Stimulated activated CD8-positive, alpha-beta memory T cell treated with anti-CD3 and anti-CD28 coated beads, Interleukin-4, amount 100 ng/mL, for 4 hours (primary cell): ENCODE measurements at places on chromosomes 13 and 19.

DNA sequence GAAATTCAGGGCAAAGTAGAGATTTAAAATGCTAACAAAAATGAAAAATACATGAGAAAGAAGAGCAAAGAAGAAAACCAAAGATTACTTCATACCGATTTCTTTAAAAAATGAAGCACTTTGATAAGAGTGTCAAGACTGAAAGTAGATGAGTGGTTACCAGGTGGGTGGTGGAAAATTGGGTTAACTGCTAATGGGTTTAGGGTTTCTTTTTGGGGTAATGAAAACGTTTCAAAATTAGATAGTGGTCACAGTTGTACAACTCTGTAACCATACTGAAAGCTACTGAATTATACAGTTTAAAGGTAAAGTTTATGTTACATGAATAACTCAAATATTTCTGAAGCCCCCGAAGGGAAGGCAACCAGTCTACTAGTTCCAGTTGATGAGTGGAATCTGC lies 179.4 kb downstream of the NDFIP2 start:
- no peak for DNase-seq

- no peak for DNase-seq
Measured at GRCh38 chr19:17352608-17353280, 15.4 kb downstream of the GTPBP3 start.

DNA sequence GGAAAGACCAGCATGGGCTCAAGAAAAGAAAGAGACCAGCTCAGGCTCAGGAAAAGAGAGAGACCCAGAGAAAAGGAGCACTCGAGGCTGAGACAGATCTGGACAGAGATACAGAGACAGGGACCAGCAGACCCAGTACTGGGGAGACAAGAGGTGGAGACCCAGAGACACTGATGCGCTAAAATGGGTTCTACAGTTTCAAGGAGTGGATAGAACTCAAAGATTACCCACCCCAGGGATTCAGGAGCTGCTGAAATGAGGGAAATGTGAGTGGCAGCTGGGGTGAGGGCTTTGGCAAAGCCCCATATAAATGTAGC lies 609 bp upstream of the ZSCAN18 start:
- no peak for DNase-seq

- no peak for DNase-seq
Measured at GRCh38 chr13:21071924-21072323, 10.5 kb upstream of the LATS2 start.

- DNase-seq, result no peak
Measured at GRCh38 chr19:19650331-19650730, 6.9 kb upstream of the GMIP start.

DNA sequence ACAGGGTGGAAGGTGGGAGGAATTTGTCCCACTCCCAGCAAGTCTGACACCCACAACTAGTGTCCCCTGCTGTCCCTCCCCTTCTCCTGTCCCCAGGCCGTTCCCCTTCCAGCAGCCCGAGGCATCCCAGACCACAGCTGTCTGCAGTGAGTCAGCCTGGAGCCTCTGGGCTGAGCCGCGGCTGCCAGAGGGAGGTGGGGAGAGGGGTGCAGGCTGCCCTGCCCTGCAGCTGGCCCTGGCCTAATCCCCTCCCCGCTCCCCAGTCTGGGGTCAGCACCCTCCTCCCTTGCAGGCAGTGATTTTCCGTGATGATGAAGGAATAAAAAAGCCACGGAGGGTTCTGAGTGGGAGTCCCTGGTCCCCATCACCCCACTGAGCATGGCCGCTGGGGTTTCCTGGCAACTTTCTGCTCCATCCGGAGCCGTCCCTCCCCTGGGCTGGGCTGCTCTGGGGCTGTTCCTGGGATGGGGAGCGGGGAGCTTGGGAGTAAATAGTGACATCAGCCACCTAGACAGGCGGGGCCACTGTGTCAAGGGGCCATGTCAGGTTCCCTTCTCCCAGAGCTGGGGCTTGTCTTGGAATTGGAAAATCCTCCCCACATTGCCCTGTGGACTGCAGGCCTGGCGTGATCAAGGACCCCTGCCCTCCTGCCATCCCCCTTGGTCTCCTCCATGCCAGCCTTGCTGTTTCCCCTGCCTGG lies 16.8 kb downstream of the SPC24 start:
- DNase-seq, result no peak

- DNase-seq, result no peak
Measured at GRCh38 chr13:106132216-106132615, 403.2 kb downstream of the EFNB2 start.

- no peak for DNase-seq
Measured at GRCh38 chr19:4548238-4548584, 8.4 kb upstream of the LRG1 start.

DNA sequence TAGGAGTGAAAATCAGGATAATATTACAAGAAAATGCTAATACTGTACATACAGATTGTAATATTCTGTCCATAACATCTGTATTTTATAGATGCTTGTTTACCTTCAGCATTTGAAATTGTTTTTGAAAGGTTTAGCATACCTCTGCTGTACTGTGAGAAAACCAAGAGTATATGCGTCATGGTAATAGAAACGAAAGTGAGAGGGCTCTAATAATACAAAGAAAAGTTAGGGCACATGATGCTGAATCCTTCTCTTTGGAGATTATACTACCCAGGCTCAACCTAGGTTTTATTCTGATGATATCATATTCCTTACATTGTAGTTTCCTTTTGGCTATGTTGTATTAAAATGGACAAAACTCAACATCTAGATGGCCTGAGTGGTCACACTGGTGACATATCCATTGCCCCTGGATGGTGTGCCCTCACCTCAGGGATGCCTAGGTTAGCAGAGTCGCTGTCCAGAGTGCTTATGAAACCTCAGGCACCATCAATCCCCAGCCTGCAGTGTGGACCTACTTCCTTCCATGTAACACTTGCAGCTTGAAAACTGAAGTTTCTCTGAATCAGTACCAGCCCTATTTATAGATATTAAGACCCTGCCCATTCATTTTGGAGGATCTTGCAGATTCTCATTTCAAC lies 253.7 kb downstream of the KCTD12 start:
- no peak for DNase-seq

DNA sequence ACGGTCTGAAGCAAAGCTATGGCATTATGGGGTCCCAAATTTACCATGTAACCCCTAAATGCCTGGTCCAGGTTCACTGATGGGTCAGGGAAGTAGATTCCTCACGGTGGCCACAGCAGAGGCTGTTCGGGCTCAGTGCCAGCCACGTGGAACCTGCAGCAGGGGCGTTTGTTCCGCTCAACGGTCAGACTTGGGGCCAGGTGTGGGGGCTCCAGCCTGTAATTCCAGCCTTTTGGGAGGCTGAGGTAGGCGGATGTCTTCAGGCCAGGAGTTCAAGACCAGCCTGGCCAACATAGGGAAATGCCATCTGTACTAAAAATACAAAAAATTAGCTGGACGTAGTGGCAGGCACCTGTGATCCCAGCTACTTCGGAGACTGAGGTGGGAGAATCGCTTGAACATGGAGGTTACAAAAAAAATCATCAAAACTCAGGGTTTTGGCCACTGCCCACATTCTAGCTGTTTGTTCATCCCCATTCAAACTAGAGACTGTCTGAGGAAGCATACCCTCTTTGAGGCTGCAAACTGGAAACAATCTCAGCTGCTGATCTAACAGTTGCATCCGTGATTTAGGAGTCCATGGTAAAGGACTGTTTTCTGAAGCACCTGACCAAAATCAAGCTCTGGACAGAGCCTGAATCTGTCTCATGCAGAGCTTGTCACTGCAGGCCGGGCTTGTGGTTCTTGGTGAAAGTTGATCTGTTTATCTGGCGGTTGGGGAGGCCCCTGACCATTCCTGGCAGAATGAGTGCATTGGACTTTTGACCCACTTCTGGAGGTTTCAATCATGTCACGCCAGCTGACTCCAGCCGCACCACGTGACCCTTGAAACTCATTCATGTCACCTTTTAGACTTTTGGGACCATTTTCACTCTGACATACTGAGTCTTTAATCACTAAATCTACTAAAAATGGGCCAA lies 30.2 kb upstream of the ZNF331 start:
- DNase-seq, result no peak

- no peak for DNase-seq
Measured at GRCh38 chr19:16039545-16039944, 36.8 kb upstream of the TPM4 start.

- no peak for DNase-seq
Measured at GRCh38 chr19:21466627-21467026, 38.8 kb upstream of the ZNF429 start.

GRCh38 chr19:11279505-11280236 lies 16.3 kb upstream of the TSPAN16 start:
- DNase-seq, result no peak

DNA sequence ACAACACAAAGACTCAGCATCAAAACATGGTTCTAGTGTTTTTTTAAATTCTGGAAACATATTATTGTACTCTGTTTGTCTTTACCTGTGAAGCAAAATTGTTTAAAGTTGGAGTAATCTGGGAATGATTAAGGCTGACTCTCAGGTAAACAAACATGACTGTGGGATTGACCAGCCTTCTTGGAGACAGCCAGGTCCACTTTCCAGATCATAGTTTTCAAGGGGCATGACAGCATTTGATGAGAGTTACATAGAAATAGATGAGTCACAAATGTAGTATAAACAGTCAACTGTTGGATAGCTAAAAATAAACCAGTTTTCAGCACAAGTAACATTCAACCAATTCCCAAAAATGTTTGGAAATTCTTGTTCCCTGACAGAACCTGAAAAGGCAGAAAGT lies 1680.9 kb downstream of the OLFM4 start:
- DNase-seq, result no peak

GRCh38 chr19:29685326-29685725 lies 20.1 kb downstream of the PLEKHF1 start:
- DNase-seq, result no peak

DNA sequence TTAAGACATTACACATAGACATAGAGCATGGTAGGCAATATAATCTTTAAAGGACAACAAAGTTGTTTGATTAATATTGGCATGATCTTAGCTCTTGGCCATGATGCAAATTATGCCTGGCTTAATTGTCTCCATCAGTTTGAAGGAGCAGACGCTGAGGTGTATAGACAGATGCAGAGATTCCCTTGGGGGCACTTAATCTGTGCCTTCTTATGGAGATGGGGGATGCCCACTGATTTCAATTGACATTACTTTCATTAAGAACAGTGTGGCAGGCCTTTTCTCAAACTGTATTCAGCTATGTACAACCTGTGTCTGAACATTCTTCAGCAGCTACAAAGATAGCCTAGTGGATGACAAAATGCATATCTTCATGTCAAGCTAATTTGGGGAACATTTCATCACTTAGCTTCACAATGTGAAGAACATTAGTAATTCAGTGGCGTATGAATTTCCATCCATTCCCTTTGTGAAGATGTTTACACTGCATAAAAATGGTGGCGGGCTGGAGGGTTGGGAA lies 85.3 kb upstream of the MYCBP2 start:
- DNase-seq, result no peak

DNA sequence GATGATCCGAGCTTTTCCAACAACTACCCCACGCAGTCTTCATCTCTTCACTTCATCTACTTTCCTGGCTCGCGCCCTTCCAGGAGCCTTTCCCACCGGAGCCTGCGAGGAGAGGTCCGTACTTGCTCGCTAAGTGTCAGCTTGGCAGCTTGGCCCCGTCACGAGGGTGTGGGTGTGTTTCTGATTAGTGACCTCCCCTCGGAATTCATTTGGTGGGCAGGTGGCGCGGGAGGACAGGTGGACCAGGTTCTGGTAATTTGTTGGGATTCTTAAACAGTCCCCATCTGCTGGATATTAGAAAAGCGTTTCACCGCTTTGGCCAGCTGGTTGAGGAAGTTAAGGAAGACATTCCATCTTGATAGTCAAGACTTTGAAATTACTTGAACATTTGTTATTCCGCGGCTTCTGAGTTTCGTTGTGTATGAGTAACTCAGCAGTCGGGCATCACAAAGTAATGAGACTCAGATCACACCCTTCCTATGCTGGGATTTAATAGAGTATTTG lies 515 bp downstream of the UFM1 start:
- DNase-seq, result peak; percentile 28

DNA sequence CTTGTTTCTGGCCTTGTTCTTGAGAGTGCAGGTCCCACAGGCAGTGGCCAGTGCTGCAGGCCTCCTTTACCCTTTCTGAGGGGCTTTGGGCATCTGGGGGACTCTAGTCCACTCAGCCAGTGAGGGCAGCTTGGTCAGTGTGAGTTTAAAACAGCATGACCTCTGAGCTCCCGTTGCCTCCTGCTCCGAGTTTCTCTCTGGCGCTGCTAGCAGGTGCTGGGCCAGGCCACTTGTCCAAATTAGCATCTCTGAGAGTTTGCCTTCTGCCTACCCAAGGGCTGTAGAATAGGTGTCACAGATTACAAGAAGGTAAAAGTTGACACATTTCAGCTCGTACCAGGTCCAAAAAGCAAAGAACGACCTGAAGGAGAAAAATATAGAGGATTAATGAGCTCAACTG lies 105.9 kb downstream of the SIPA1L3 start:
- no peak for DNase-seq

DNA sequence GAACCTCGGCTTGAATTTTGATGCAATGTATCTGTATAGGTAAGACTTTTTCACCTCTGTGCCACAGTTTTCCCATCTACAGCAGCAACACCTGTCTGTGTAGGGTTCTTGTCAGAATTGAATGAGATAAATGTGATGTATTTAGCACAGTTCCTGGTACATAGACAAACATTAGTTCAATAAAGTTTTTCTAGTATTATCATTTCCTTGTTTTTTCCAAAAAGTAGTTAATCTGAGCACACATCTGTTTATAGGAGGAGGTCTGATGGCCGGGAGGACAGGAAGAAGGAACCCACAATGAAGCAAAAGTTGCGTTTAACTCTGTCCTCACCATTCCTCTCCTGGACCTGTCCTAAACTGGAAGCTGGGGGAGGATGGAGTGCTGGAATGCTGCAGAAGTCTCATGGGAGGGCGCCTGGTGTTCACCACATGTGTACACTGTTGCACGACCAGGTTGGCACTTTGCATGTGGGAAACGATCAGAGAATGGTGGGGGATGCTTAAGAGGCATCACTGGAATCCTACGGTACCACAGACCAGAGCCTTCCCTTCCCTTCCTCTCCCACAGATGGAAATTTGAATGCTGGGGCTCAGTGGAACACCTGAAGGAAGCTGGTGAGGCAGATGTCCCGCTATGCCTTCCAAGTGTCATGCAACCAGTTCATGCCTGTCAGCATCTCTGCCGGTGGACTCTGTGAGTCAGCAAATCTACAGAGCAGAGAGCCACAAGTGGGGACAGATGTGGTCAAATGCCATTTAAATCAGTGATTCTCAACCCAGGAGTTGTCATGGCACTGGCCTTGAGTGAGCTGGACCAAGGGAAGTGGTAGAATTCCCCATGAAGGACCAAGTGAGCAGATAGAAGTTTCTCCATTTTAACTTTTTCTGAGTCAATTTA lies 315.6 kb downstream of the DLEU7 start:
- no peak for DNase-seq

DNA sequence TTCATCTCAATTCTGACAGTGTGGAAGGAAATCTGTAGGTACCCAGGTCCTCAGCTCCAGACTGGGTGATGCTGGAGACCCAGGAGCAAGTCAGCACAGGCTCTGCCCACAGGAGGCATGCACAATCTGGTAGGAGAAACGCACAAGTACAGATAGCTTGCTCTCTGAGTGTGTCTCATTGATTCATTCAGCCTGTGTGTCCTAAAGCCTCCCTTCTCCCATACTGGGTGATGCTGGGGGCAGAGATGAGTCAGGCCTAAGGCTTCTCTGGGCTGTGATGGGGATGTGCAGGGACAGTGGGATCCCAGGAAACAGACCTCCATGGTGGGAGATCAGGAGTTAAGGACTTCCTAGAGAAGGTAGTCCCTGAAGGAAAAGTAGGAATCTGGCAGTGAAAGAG lies 6.8 kb downstream of the ZNF526 start:
- DNase-seq, result no peak
